ENCODE measurements at places on chromosomes 13 and 19.
A peak's percentile ranks its signal among the peaks of the same experiment; 100 is the strongest.

DNA sequence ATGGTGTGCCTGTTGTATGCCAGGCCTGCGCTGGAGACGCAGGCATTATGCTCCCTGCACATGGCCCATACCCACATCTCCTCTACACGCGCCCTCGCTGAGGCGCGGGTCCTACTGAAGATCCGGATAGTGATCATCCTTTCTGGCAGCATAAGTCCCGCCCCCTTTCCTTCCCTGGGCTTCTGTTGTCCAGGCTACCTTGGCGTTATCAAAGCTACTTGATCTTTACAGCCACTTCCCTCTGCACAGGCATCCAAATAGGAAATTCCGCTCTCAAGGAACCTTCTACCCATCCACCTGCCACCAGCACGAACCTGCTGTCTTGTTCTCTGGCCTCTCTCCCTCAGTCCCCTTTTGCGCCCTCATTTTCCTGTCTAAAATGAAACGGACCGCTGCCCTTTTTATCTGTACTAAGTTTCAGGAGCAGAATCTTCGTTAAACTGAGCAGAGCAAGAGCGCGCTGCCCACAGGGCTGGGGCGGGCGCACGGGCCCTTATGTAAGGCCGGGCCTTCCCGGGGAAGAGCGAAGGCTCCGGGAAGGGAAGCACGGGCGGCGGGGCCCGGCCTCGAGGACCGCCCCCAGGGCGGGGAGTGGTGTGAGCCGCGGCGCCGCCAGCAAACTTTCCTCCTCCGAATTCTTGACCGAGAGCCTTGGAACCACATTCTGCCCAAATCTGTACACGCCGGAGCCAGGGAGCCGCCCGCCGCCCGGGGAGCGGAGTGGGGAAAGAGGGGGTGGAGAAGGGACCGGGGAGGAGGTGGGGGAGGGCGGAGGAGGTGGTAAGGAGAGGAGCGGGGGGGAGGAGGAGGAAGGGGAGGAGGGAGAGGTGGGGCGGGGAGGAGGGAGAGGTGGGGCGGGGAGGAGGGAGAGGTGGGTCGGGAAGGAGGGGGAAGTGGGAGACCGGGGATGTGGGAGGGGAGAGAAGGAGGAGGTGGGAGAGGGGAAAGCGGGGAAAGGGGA lies 920 bp upstream of the UBE2L5 start:
- peak; percentile 70 for DNase-seq

DNA sequence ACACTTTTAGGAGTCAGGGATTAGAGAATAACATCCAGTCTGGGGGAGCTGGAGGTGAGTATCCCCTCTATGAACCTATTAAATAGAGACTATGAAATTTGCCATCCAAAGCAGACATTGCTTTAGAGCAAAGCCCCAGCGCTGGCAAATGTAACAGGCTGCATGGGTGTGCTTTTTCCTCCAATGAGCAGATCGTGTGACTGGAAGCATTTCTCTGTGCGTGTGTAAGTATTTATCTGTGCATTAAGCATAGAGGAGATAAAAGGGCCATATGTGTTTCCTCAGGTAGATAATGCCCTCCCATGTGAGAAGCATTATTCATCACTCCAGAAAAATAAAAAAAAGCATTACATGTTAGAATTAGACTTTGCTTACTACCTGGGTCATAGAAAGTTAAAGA lies 924 bp downstream of the TNFSF13B start:
- no peak for DNase-seq

GRCh38 chr19:47623151-47623920 lies 14.4 kb downstream of the BICRA start:
- no peak for DNase-seq

- DNase-seq: no peak
Observed at GRCh38 chr19:4337906-4338440, 654 bp downstream of the STAP2 start.

DNA sequence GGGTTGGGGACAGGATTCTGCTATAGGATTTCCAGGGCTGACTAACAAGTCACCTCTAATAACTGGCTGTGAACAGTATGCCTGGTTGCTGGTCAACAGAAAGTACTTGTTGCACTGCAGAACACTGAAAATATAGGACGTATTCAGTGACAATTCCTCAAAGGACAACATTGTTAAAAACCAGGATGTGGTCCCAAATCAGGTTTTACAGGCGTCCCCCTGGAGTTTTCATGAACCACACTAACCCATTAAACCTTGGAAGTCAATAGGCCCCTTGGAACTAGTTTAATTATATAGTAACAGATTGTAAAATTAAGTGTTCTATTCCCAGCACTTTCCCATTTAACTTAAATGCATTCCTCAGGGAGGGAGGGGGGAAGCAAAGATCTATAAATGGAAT lies 495.4 kb downstream of the TBC1D4 start:
- DNase-seq: no peak

DNA sequence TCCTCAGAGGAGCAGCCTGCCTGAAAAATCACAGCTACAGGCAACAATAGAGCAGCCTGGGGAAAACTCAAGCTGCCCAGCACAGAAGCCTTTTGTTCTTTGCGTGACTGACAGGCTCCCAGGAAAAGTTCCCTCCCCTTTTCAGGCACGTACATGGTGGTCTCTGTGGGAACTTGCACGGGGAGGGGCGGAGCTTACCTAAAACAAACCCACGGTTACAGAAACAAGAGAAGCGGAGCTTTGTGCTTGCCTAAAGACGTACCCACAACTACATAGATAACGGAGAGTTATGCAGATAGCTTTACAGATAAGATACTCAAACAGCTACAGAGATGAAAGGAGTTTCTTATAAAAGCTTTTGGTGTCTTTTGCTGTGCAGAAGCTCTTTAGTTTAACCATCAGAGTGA lies 11.4 kb downstream of the ETFB start:
- DNase-seq: no peak

- no peak for DNase-seq
Observed at GRCh38 chr19:618674-619285, 14.6 kb downstream of the POLRMT start.

- DNase-seq: no peak
Observed at GRCh38 chr19:16075430-16076153, 703 bp upstream of the TPM4 start.

All from RKO (cell line).